ENCODE measurements at places on chromosomes 16 and 17. TPM values are rescaled to one million over a fixed set of nuclear protein-coding genes. Genes with fewer than 3 reads are reported as not detected.

DNA sequence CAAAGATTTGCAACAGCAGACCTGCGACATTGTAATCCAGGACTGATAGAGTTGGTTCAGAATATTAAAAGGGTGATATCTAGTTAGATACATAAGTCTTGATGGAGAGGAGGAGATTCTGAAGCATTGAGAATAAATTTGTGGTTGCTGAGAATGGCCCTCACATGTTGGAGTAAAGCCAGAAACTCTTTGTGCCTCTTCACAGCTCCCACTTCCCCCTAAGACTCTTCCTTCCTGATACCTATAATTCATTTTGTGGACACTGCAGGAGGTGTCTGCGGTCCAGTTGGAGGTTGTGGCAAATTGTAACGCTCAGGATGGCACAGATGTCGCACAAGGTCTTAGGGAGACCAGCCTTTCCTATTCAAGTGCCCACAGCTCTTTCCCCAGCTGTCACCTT, 17.5 kb downstream of the WWOX start:
- DNase-seq: no peak

GRCh38 chr17:78450696-78451345, 72.4 kb downstream of the PGS1 start:
- no peak for DNase-seq

DHRS7C gene
- not detected for total RNA-seq

DNA sequence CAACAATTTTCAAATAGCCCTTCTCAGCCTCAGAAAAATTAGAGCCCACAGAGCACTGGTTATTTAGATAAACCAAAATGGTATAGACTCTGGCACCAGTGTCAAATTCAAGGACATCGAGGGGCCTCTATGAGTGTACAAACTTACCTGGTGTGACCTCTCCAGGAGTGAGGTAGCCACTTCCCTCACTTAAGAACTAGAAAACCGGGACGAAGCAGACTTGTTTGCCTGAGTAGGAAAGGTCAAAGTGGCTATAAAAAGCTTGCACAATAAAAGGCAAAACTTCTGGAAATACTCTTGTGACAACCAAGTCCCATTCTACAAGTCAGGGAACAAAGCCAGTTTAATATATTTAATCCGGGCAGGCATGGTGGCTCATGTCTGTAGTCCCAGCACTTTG, 39.2 kb upstream of the PRSS54 start:
- DNase-seq: no peak

NTN1 gene
- 0.11 TPM for total RNA-seq

GPR142 gene
- not detected for total RNA-seq

DNA sequence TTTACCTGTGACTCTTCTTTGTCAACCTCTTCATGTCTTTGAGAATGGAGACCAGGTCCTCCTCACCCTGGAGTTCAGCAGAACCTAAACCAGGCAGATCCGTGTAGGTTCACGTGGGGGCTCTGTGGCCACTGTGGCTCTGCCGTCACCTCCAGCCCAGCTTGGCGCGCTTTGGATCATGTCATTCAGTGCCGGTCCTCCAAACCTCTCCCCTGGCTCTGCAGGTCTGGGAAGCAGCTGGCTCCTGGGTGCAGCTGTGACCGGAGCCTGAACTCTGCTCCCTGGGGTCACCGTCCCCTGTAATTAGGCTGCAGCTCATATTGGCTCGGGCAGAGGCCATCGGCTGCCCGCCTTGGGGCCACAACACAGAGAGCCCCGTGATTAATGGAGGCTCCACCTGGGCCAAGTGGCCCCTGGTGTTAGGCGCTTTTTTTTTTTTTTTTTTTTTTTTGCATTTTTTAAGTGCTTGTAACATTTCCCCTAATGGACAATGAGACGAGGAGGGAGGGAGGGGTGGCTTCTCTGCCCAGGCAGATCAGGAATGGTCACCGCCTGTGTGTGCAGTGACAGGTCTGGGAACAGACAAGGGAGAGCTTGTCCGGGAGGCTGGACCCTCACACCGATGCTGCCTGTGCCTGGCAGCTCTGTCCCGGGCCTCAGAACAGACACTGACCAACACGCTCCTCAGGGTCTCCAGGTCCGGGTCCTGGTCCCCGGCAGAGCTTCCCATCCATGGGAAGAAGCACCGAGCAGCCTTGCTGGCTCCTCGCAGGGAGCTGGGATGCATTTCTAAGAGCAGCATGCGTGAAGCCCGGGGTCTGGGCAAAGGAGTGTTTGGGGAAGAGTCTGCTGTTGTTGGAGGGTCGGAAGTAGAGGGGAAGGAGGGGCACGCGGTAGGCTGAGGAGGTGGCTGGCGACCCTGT, 247.9 kb downstream of the SEC14L1 start:
- DNase-seq: peak; percentile 47

FBXO39 gene
- total RNA-seq: 1.1 TPM

DNA sequence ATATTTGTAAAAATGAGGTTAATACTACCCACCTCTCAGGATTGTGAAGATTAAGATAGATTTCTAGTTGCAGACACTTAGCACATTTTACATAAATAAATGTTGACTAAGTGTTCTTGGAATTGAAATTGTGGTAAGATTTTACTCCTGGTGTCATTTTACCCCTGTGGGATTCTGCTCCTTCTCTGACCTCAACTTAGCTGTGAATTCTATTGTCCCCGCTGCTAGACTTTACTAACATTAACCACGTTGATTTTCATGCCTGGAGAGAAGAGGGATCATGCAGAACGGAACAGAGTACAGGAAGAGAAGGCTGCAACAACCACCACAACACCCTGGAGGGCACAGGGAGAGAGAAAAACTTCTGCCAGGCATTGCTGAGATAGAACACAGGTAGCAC, 2.1 kb upstream of the TOM1L1 start:
- DNase-seq: no peak

DNA sequence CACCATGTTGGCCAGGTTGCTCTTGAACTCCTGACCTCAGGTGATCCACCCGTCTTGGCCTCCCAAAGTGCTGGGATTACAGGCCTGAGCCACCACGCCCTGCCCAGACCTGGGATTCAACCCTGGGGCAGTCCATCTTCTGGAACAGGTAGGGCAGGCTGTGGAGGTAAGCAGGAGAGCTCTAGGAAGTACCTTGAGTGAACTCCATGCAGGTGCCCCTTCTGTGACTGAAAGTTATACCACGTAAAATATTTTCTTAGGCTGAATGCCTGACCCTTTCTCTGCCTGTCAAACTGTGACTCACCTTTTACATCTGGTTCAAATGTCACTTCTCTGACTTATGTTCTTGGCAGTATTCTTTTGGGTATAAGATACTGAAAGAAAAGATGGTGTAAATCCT, 86.7 kb upstream of the ELAC2 start:
- no peak for DNase-seq

- no peak for DNase-seq
Observed at GRCh38 chr17:75845933-75846691, 1.9 kb upstream of the UNC13D start.

ALOX12B gene
- not detected for total RNA-seq

MRPL38 gene
- total RNA-seq: 18.8 TPM

DNA sequence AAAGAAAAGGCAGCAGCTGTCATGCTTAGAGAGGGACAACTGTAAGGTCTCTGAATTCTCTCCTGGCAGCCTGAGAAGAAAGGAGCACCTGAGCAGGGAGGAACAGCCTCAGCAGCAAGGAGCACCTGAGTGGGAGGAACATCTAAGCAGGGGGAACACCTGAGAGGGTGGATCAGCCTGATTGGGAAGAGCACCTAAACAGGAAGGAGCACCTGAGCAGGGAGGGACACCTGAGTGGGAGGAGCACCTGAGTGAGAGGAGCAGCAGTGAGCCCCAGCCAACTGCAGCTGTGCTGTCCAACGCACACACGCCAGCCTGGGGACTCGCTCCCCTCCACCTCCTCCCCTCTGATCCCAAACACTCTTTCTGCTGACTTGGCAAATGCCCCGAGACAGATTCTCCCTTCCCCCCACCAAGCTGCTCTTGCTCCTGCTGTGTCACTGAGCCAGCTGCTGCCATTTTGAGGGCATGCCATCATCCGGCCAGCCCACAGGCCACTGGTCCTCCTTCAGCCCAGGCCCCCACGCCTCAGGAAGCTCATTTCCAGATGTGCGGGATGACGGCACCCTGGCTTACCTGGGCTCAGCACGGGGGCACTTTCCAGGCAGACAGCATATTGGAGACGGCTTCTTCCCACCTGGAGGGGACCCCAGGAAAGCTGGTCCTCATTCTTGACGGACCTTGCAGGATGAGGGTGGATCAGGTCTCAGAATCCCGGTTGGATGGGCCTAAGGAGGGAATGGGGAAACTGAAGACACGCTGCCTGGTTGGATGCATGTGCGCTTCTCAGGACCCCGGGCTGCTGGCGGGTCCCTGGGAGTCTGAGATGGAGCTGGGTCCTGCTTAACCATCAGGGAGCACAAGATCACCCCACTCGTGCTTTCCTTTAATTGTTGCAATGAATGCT, 57.7 kb upstream of the RBFOX3 start:
- DNase-seq: no peak

PDILT gene
- total RNA-seq: not detected

- DNase-seq: no peak
Observed at GRCh38 chr17:33593991-33594390, 300.9 kb upstream of the ASIC2 start.

GRCh38 chr17:78154903-78155811, 9.0 kb downstream of the C17orf99 start:
- no peak for DNase-seq

DNA sequence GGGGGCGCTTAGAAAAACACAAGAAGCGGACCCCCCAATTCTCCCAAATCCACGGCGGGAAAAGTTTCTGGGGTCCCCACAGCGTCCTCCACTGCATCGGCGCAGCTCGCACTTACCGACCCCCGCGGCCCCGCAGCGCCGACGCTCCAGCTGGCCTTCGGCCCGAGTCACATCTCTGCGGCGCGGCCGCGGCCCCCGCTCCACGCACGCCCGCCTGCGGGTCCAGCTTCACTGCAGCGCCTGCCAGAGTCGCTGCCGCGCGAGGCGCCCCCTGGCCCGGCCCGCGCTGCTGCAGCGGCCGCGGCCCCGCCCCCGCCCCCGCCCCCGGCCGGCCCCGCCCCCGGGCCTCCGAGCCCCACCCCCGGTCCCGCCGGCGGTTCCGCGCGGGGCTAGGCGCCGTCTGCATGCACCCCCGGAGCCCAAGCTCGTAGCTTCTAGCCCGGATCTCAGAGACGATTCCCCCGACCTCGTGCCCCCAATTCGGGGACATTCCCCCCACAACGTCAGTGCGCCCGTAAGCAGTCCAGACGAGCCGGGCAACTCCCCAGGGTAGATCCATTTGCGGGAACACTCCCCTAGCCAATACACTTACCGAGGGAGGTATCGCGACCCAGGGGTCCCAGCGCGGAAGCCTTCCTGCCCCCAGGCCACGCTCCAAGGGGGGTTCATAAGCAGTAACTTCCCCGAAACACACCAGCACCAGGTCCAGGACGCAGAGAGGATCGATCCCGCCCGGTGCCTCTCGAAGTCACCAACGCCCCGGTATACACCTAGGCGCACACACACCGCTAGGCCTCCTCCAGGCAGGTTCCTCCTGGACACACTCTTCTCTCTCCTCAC, at the start of gene GPRC5B:
Gene GPRC5B, minus strand, starts transcription at position 238 of the 840 bp plus-strand sequence. CDS start 12,003 bp downstream, outside the sequence.
- DNase-seq: peak; percentile 54

GRCh38 chr17:27218719-27219488, 75.0 kb upstream of the WSB1 start:
- DNase-seq: no peak

ABI3 gene
- not detected for total RNA-seq

DNA sequence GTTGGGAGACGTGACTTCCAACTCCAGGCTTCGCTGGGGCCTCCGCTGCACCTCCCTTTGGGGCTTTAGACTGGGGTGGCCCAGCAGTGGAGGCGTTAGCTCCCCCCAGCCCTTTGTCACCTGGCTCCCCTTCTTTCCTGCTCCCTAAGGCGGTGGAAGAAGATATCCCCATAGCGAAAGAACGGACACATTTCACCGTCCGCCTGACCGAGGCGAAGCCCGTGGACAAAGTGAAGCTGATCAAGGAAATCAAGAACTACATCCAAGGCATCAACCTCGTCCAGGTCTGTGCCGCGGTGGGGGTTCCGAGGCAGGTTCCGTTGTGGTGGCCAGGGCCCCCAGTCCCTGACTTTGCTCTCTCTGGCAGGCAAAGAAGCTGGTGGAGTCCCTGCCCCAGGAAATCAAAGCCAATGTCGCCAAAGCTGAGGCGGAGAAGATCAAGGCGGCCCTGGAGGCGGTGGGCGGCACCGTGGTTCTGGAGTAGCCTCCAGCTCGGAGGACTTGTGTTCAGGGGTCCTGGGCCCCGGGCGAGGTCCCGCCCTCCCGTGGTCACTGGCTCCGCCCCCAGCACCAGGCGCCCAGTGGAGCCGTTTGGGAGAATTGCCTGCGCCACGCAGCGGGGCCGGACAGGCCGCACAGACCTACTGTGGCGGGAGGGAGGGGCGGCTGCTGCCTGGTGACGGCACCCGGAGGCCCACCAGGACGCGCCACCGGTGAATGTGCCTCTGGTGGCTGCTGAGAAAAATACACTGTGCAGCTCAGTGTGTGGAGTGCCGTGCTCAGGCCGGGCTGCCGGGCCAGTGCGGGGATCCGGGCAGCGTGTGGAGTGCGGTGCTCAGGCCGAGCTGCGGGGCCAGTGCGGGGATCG, 3.8 kb downstream of the MRPL12 start:
- DNase-seq: no peak

FBXW10 gene
- total RNA-seq: 0.11 TPM
